CD14-positive monocyte (primary cell): ENCODE measurements at places on chromosomes 5 and 9. TPM values are rescaled to one million over a fixed set of nuclear protein-coding genes. Genes with fewer than 3 reads are reported as not detected.

DNA sequence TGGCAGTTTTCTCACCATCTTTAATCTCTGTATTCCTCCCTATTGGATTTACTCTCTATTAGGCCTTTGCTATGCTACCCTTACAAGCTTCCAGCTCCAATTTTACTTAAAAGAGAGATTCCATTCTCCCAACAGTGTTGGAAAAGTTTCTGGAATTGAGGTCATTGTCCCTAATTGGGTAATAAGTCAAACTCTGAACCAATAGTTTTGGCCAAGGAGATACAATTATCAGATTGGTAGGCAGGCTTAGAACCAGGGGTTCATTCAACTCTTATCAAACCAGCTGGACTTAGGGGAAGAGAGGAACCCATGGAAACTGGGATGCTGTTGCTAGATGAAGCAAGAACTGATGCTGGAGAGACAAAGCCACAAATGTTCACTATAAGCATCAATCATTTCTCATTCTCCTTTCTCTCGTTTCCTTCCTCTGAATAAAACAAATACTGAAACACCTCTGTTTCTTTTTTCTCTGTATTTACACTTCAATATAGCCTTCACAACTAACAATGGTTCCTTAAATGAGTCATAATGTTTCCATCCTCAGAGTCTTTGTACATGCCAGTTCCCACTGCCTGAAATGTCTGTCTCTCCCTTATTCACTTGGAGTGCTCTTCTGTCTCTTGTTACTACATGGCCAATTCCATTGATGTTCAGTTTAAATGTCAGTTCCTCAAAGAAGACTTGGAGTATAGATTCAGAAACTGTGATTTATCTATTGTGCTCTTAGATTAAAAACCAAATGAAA lies 587.3 kb downstream of the GABRG2 start:
- no peak for DNase-seq

DNA sequence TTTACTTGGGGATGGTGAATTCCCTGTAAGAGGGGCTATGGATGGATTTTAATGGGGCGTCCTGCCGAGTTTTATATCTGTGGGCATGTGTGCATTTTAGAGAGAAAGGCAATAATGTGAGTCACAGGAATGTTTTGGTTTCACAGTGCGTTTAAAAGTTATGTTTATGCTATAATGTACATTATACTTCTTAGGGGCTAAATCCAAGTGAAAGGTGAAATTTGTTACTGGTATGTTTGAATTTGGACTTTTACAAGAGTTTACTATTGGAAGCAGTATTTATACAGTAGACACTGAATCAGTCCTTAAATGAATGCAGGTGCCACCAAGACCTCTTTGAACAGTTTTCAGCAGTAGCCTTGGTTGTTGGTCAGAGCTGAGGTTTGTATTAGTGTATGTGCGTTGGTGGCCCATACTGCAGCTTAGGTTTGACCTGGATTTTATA lies 5.6 kb downstream of the JMY start:
- DNase-seq, result no peak

- DNase-seq, result peak; percentile 67
Observed at GRCh38 chr9:79584655-79584982, 12.9 kb downstream of the TLE4 start.

DNA sequence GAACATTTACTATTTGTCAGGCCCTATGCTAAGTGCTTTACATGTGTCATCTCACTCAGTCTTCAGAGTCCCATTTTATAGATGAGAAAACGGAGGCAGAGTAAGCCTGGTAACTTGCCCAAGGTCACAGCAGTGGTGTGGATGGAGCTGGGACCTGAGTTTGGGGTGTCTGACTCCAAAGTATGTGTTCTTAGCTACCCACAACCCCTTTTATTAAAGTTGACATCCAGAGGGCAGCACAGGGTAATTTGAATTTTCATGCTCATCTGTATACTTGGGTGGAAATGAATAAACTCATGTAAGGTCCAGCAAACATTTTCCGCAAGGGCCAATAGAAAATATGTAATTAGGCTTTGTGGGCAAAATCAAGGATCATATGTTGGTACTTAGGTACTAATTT lies 93.4 kb upstream of the SLC25A48 start:
- DNase-seq, result no peak

- no peak for DNase-seq
Observed at GRCh38 chr5:37737326-37738056, 102.3 kb downstream of the GDNF start.

GRCh38 chr5:157558681-157559080 lies 16.9 kb downstream of the ADAM19 start:
- no peak for DNase-seq

GRCh38 chr9:71721855-71722254 lies 46.5 kb downstream of the CEMIP2 start:
- DNase-seq, result no peak

DNA sequence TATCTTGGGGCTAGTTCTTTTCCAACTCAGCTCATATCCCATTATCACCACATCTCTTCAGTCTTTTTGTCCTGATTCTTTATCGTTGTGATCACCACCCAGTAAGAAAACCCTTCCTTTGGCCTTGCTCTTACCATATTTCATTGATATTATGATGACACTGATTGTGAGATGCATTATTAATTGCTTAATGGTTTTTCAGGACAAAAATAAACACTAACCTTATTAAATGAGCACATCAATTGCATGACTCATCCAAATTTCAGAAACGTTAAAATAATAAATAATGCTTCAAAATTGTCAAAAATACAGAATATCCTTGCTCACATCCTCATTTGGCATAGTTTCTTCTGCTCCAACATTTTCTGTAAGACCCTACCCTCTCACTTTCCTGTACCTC lies 270.7 kb downstream of the PDE4D start:
- no peak for DNase-seq

- DNase-seq, result no peak
Observed at GRCh38 chr5:134533115-134533815, 7.8 kb downstream of the JADE2 start.

DNA sequence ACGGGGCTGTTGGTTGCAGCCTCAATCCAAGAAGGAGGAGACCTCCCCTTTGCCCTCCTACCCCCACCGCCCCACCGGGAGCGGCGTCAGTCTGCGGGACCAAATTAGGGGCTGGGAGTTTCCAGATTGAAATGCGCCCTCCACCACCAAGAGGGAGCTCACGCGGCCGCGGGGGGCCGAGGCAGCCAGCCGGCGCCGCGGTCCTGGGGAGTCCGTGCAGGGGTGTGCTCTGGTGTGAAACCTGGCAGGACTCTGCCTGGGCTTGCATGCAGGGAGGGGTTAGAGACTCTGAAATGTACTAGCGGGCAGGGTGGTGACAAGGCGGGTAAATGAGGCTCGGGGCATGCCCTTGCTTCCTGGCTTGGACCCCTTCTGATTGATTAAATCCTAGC lies 989 bp upstream of the FBN2 start:
- DNase-seq, result no peak

The GAS1 gene
- polyA plus RNA-seq, result 0.10 and 0.12 TPM in 2 replicates

The C1QTNF2 gene
- polyA plus RNA-seq, result not detected in 2 replicates

The SUSD3 gene
- polyA plus RNA-seq, result 24.6 and 41.7 TPM in 2 replicates

The ABLIM3 gene
- not detected in 2 replicates for polyA plus RNA-seq
